A549 (cell line): ENCODE measurements at places on chromosomes 6 and 20.
A peak's percentile ranks its signal among the peaks of the same experiment; 100 is the strongest.

DNA sequence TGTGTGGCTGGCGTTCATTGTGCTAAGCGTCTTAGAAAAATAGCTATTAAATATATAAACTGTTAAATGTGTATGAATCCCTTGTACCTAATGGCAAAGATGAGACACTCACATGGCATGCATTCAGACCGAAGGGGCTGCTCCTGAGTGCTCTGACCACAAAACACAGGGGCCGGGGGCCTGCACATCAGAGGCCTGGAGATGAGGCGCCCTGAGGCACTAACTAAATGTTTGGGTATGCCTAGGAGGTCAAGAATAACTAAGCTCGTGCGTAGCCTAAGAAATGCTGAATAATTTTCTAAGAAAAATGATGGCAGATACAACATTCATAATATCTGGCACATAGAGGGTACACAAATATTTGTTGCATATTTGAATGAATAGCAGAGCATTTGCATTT lies 92.5 kb downstream of the PSMB1 start:
- no peak for DNase-seq

DNA sequence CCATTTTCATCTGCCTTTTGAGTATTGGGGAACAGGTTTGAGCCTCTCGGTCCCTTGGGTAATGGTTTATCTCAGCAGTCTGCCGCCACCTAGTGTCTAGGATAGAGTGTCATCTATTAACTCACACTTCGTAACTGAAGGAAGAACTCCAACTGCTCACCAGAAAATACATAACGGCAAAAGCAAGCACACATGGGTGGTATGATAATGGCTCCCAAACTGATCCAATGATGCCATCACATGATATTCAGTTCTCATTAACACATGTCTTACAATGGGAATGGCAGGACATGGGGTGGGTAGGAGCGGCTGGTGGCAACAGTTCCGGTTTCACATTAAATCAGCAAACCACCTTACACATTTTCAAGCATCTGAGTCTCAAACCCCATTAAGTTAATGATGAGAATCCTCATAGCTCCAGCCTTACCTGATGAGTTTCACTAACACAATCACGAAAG lies 110.7 kb upstream of the PHACTR1 start:
- peak; percentile 83 for DNase-seq

DNA sequence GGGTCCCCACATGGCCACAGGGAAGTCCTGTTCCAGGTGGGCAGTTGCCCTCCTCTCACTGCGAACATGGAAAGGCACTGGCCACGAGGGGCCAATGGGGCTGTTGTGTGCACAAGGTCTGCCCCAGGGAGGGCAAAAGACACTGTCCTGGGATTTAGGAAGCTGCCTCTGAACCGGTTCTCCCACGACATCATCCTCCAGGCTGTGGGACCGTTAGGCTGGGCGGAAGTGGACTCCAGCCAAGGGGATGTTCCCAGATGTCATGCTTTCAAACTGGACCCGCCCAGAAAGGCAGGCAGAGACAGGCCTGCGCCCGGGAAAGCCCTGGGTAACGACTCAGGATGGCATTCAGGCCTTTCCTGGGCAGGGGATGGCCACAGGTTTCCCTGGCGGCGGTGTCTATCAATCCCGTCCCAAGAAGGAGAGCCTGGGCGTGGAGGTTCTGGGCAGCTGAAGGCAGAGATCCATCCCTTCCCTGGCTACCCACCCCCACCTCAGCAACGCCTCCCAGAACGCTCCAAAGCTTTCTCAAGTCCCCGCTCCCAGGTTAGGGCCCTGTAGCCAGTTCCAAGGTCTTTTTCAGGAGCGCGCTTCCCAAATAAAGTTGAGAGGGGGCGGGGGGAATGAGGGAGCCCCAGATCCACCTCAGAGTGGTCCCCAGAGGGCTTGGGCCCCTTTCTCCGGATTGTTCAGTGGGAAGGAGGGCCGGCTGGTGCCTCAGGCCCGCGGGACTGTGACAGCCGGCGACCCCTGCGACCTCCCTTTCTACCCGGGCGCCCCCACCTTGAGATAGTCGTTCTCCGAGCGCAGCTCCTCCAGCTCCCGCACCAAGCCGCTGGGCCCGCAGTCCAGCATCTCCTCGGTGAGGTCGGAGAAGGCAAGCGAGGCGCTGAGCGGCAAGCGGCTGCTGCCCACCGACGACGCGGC lies 13.8 kb upstream of the TLDC2 start:
- DNase-seq: peak; percentile 91

DNA sequence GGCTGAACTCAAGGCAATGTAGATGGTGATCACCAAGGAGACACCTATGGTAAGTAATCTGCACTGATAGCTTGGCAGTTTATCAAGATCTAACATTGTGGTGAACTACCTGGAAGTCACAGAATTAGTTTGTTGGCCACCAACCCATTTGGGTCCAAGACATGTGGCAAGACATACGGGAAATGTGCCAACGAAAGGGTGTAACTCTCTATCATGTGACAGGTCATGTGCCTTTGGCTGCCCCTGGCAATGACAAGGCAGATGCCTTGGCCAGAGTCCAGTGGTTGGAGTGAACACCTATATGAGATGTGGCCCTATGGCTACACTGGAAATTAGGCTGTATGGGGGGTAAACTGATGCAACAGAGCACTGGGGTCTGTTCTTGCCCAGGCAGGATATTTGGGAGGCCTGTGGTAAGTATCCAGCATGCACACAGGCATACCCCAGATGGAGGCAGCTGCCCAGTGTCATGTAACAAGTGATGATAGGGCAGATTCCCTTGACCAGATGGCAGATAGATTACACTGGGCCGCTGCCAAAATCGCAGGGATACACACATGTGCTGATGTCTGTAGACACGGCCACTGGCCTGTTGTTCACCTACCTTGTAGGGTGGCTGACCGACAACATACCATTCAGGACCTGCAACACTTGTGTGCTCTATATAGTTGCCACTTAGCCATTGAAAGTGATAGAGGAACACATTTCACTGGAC lies 35.5 kb upstream of the HSF2 start:
- DNase-seq: no peak

GRCh38 chr20:6765469-6766058 lies 1.9 kb upstream of the BMP2 start:
- DNase-seq: peak; percentile 71

- DNase-seq: no peak
Observed at GRCh38 chr6:118148561-118148960, 241.5 kb downstream of the SLC35F1 start.

DNA sequence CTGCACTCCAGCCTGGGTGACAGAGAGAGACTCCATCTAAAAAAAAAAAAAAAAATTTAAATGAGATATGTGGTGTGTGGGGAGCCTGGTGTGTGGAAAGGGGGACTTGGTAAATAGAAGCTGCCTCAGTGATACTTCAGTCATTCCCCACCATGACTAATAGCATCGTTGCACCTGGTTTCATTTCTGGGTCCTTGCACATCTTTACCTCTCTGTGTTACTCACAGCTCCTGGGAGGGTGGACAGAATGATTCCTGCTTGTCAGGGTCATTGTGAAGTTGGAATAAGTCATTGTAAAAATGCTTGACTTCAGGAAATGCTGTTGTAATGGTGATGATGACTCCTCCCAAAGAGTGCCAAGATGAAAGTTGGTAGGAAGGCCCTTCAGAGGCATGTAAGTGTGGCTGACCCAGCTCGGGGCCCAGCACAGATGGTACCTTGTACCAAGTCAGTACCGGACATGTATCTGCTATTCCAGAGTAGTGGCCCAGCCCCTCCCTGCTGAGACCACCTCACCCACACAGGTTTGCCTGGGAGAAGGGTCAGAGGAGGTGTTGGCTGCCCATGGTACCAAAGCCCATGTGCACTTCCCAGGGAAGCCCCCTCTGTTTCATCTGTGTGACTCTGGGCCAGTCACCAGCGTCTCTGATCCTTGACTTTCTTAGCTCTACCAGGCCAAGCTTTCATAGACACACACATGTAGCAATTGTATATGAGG lies 48.4 kb downstream of the PLAGL2 start:
- no peak for DNase-seq

GRCh38 chr6:158680481-158680880 lies 30.6 kb downstream of the SYTL3 start:
- DNase-seq: no peak

DNA sequence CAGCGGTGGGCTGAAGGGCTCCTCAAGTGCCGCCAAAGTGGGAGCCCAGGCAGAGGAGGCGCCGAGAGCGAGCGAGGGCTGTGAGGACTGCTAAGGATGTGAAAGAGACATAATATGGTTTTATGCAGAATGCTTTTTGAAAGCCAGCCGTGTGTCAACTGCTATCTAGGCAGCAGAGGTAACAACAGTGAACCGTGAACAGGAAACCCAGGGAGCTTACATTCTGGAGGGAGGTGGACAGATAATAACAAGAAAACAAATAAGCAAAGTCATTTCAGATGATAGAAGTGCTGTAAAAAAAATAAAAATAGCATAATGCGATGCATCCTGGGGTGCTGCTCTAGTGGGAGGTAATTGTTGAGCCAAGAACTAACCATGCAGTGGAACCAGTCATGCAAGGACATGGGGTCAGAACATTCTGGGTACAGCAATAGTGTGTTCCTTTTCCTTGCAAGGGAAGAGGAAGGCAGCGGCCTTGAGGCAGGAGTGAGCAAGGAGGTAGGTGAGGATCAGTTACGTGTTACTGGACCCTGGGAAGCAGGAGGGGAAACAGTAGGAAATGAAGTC lies 134.4 kb upstream of the TMEM170B start:
- no peak for DNase-seq

GRCh38 chr6:161631676-161632194 lies 357.9 kb upstream of the AGPAT4 start:
- DNase-seq: no peak

- peak; percentile 76 for DNase-seq
Observed at GRCh38 chr6:3438190-3439167, 18.4 kb downstream of the SLC22A23 start.

- no peak for DNase-seq
Observed at GRCh38 chr20:33229843-33230242, 6.0 kb upstream of the BPIFA1 start.

GRCh38 chr6:135114355-135115145 lies 59.9 kb upstream of the HBS1L start:
- DNase-seq: no peak

GRCh38 chr6:81381382-81381916 lies 371.0 kb downstream of the TENT5A start:
- no peak for DNase-seq

DNA sequence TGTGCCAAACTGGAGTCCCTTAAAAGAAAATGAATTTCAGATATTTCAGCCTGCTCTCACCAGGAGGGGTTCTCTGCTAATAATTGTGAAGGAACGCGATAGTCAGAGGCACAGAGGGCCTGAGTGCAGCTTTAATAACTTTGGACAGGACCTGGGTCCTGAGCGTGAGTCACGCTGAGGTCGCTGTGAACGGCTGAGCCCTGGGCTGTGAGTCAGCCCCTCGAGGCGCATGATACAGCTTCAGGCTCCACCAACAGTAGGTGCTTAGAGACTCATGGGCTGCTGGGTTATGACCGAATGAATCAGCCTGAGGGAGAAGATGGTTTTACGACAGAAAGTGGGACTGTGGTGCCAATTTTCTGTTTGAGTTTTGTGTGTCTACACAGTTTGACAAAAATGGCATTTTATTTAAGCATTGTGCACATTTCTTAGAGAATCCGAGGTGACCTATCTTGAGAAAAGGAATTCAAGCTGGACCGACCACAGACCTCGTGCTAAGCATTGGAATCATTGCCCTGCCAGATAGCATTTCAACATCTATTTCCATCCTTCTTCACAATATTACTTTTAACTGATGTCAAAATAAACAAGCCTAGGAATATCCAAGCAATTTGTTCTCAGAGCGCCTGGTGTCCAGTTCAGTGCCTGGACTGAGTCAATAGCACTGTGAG lies 183.0 kb downstream of the THBS2 start:
- peak; percentile 88 for DNase-seq

DNA sequence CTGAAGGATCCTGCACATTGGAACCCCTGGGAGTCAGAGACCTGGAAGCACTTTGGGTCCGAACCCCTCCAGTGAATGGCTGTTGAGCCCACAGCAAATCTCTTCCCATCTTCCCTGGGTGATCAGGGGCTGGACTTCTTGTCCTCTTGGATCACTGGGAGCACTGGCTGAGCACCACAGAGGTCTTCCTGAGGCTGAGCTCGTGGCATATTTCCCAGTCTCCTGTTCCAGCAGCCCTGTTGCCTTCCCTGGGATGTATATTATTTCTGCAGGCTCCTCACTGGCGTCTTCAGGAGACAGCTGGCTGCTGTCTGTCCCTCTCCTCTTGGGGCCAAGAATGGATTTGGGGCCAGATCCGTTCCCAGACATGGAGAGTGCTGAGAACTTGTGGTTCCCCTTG lies 43.4 kb downstream of the PTK7 start:
- DNase-seq: no peak

- no peak for DNase-seq
Observed at GRCh38 chr6:101294676-101295075, 98.8 kb upstream of the GRIK2 start.

GRCh38 chr20:10590950-10591671 lies 82.7 kb downstream of the JAG1 start:
- no peak for DNase-seq

DNA sequence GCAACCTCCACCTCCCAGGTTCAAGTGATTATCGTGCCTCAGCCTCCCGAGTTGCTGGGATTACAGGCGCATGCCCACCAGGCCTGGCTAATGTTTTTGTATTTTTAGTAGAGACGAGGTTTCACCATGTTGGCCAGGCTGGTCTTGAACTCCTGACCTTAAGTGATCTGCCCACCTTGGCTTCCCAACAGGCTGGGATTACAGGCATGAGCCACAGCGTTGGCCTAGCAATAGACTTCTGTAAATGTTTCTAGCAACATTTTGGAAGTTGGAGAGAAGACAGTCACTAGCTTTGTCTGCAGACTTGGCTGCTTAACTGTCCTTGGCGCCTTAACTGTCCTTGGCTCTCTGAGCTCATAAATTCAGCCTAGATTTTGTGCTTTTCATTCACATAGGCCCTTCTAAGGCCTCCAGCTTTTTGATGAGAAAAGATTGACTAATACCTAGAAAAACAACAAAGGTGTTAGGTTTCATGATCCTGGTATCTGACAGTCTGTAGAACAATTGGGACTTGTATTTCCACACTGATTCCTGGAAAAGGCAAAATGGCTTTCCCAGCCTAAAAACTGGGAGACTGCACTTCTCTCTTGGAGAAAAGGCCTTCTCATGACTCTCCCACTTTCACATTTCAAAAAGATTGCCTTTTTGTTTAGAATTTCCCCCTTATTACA lies 49.7 kb downstream of the OR2B2 start:
- no peak for DNase-seq

GRCh38 chr6:26032340-26033084 lies 54.7 kb upstream of the HFE start:
- DNase-seq: no peak

GRCh38 chr6:150932996-150933395 lies 67.5 kb downstream of the MTHFD1L start:
- no peak for DNase-seq

GRCh38 chr20:61954276-61955021 lies 111.2 kb downstream of the TAF4 start:
- no peak for DNase-seq

GRCh38 chr20:51275826-51276225 lies 252.9 kb upstream of the KCNG1 start:
- no peak for DNase-seq

DNA sequence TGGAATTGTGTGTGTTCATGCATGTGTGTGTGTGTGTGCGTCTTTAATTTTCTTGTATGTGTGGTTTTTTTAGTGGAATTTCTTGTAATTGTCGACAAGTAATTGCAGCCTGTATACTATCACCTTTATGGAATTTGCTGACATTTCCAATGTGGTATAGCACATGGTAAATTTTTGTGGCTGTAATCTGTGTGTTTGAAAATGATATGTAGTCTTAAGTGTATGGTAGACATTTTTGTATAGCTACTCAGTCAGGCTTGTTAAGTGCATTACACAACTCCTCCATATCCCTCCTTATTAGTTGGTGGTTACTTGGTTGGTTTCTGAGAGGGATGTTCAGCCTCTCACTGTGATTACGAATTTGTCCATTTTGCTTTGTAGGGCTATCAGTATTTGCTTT lies 384.5 kb upstream of the HSF2 start:
- DNase-seq: no peak
